ENCODE measurements at places on chromosomes 7 and 10.

DNA sequence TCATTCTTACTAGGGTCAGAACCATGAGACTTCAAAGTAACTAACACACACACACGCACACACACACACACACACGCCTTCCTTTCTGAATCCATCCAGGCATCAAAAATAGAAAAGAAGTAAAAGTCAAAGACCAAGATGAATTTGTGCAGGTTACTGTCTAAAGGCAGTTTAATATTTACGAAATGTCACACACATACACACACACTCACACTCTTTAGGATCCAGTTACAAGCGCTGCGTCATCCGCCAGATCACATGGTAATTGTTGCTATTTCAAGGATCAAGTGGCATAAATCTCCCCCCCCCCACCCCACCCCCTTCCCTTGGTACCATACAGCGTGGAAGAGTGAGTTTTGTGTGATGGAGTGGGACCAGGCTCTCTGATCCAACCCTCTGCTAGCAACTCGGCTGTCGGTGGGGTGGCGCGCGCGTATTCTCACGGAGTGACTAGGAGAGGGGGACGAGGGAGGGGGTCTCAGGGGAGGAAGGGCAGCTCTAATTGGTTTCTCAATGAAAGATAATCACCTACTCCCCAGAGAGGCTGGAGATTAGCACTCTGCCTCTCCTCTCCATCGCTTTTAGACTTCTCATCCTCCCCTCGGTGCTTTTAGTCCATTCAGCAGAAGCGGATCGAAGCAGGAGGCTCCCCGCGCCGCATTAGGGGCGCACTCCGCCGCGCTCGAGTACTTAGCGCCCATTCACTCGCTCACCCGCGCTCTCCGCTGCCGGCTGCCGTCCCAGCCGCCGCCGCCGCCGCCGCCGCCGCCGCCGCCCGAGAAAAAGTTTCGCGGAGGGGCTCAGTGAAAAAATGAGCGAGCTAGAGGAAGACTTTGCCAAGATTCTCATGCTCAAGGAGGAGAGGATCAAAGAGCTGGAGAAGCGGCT, 83.5 kb upstream of the PRKG1 start:
- DNase-seq: no peak

- no peak for DNase-seq
Measured at GRCh38 chr10:50421026-50421719, 169.9 kb upstream of the ASAH2 start.

- no peak for DNase-seq
Measured at GRCh38 chr7:92072708-92073107, 61.6 kb downstream of the CYP51A1 start.

DNA sequence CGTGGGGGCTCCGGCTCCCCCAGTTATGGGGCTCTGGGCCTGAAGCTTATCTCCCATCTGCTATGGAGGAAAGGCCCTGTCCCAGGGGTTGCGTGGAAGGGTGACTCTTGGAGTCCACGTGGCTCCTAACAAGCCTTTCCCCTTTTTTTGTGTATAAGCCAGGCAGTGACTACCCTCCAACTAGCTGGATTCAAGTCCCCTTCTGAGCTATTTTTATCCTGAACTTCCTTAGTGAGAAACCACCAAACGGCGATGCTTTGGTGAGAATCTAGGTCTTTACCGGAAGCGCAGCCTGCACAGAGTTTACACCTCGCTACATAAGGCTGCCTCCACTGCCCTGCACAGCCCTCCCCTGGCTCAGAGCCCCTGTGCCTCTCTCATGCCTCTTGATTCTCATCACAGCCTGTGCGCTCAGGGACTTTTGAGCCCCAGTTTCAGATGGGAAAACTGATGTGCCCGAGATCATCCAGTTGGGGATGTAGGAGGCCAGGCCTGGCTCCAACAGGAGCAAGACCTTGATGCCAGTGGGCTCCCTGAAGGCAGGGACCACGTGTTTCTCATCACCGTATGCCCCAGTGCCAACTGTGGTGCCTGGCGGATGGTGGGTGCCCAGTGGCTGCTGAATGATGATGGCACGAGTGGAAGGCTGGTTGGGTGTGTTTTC, 102.3 kb upstream of the PPIF start:
- DNase-seq: no peak

- no peak for DNase-seq
Measured at GRCh38 chr10:52453501-52453900, 139.4 kb downstream of the DKK1 start.

DNA sequence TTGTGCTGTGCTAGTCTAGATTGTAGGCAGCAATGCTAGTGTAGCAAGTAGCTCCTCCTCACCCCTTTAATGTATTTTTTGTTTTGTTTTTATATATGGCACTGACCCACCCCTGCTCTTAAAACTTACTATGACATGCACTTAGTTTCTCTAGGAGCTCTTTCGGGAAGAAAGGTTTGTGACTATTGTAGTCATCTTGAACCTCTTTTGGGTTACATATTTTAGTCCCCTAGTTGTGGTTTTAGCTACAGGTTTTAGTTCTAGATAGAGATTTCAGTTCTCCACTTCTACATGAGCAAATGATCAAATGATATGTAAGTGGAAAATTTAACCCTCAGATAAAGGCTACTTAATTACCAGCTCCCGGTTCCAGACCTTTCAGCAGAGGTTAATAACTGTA, 14.9 kb downstream of the MINPP1 start:
- no peak for DNase-seq

DNA sequence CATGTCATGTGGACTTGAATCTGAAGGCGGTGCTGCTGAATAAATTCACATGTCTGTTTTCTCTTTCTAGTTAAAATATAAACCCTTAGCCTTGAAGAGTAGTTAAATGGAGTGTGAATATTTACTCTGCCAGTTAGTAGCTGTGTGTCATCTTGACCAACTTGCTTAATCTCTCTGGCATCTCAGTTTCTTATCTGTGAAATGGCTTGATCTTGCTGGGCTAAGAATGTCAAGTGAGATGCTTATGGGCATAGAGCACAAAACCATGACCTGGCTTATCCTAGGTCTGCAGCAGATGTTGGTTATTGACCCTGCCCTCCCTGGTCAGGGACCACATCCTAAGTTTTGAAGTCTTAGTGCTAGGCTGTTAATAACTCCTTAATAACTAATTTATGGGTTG, 16.6 kb downstream of the ARID5B start:
- no peak for DNase-seq

DNA sequence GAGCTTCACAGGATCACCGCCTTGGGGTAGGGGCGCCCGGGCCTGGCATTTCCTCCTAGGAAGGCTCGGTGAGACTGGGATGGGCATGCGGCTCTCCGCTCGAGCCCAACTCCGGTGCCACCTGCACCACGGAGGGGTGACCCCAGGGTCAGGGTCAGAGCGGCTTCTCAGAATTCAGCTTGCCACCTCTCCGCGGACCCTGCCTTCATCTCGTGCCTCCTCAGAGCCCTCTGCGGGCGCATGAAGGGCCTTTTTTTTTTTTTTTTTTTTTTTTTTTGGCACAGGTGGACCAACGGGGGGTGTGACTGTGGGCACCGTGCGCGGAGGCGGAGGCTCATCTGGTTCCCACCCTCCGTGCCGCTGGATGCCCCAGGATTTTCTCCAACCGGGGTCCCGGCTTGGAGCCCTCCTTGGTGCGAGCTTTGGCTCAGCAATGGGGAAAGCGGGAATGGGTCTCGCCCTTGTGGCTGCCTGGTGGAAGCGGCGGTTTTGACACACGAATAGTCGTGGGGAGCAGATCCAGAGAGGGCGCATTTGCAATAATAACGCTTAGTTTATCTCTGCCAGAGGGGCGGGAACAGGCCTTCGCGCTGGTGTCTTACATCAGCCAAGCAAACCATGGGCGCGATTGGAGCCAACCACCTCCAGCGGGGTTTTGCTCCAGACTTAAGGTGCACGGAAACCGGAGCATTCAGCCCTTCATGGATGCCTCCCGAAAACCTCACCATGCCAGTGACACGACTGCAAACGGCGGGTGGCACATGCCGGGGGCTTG, 5.0 kb upstream of the TNRC18 start:
- DNase-seq: no peak

GRCh38 chr7:44755698-44756627, 7.3 kb downstream of the ZMIZ2 start:
- DNase-seq: no peak

DNA sequence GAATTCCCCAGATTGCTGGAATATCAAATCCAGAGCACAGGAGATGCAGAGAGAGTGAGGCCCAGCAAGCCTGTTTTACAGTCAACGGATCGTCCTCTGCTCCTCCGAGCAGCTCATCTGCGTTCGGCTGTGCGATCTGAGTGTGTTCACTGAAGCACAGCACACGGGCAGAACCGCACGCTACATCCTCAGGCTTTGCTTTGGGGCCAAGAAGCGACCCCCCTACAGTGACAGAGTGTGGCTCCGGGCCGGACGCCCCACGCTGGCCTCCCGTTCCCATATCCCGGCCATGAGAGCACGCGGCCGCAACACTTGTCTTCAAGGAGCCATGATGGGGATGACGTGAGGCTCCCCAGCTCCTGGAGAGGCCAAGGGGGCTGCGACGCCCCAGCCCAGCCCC, 431.4 kb downstream of the DNAJB6 start:
- DNase-seq: no peak

GRCh38 chr7:71766016-71766415, 634.1 kb downstream of the GALNT17 start:
- no peak for DNase-seq
